Thymus (tissue), 14 donors: ENCODE measurements at places on chromosomes 1 and 21.

DNA sequence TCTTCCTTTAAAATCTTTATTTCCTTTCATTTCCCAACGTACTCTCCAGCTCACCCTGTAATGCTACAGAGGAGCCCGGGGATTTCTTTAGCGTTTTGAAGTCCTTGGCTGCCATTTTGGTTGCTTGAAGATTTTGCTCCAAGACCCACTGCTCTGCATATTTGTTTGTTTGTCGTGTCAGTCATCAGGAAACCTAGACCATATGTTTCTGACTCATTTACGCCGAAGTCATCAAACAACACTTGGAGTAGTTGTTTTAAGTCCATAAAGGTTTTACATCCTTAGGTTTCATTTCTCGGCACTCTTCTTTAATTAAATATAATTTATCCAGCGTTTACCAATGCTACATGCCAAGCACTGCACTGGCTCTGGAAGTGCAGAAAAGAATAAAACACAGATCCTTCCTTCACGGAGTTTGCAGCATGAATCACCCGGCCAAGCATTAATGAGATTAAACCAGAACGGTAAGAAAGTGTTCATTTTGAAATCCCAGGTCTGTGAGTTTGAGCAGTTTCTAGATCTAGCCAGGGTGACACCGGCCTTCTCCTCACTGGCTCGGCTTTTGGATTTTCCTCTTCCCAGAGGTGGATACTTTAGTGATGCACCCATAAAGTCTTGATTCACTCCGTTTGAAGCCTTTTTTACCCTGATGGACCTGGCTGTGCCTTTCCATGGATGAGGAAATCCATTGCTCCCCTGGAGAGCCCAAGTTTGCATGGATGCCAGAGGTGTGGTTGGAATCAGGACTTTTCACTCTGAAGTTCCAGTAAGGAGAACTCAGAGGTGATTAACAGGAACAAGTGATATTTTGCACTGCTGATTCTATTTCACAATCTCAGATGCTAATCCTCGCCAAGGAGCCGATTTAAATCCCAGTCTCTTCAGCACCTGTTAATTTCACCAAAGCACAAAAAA is 109.3 kb downstream of the KAZN start:
- no peaks in the 10 kb centered on the region for H3K36me3 ChIP-seq
- no peak overlapping the region for H3K4me3 ChIP-seq
- peaks cover 4% of the 10 kb centered on the region for H3K4me1 ChIP-seq
- H3K27ac ChIP-seq, result no peak overlapping the region
- no peak for DNase-seq
- H3K27me3 ChIP-seq, result no peaks in the 10 kb centered on the region

DNA sequence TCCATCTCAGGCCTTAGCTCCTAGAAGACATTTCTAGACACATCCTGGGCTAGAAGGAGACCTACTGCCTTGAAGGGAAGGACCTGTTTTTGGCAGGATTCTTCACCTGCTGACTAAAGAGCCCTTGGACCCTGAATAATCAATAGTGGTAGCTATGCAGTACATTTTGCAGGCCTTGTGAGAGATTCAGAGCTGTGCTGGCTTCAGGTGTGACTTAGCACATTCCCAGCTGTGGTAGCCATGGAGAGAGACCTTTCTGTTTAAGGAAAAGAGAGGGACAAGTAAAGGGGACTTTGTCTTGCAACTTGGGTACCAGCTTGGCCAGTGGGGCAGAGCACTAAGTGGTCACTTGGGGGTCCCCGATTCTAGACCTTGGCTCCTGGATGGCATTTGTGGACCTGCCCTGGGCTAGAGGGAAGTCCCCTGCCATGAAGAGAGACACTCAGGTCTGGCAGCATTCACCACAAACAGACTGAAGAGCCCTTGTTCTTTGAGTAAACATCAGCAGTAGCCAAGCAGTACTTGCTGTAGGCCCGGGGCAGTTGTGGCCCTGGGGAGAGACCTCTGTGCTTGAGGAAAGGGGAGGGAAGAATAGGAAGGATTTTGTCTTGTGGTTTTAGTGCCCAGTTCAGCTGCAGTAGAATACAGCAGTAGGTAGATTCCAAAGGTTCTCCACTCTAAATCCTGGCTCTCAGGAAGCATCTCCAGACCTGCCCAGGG is 26.2 kb upstream of the CD1A start:
- H3K36me3 ChIP-seq, result no peaks in the 10 kb centered on the region
- H3K27me3 ChIP-seq, result no peaks in the 10 kb centered on the region
- no peak overlapping the region for H3K27ac ChIP-seq
- no peak for DNase-seq
- no peak overlapping the region for H3K4me3 ChIP-seq

- H3K27ac ChIP-seq, result no peak overlapping the region
- H3K36me3 ChIP-seq, result peaks cover 13% of the 10 kb centered on the region
- H3K4me3 ChIP-seq, result no peak overlapping the region
- DNase-seq, result no peak
- H3K4me1 ChIP-seq, result peaks cover 13% of the 10 kb centered on the region
These were observed 1.4 kb upstream of the POFUT2 start for GRCh38 chr21:45289134-45289533.

GRCh38 chr1:89870998-89871397 is 50.2 kb downstream of the LRRC8D start:
- H3K4me1 ChIP-seq, result peaks cover 3% of the 10 kb centered on the region
- no peaks in the 10 kb centered on the region for H3K27me3 ChIP-seq
- peak overlapping the region; percentile 84 for H3K27ac ChIP-seq
- H3K4me3 ChIP-seq, result no peak overlapping the region
- DNase-seq, result peak; percentile 53
- H3K36me3 ChIP-seq, result peaks cover 5% of the 10 kb centered on the region

- H3K36me3 ChIP-seq, result peaks cover 51% of the 10 kb centered on the region
- H3K4me1 ChIP-seq, result no peaks in the 10 kb centered on the region
- no peak overlapping the region for H3K4me3 ChIP-seq
- H3K27ac ChIP-seq, result no peak overlapping the region
These were observed 17.4 kb downstream of the MRPL39 start for GRCh38 chr21:25589887-25590286.

DNA sequence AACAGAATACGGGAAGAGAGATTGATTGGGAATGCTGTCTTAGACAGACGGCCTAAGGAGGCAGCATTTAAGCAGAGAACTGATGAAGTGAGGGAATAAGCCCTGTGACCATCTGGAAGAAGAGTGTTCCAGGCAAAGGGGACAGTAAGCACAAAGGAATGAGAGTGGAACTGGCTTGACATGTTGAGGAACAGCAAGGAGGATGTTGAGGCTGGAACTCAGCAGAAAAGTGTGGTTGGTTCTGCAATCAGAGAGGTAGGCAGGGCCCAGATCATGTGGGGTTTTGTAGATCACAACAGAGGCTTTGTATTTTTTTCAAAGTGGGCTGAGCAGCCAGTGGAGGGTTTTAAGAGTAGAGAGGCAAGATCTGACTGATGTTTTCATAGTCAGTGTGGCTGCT is 157.4 kb downstream of the DNM3 start:
- no peak overlapping the region for H3K4me3 ChIP-seq
- no peak for DNase-seq
- H3K36me3 ChIP-seq, result no peaks in the 10 kb centered on the region
- no peak overlapping the region for H3K27ac ChIP-seq
- H3K4me1 ChIP-seq, result no peaks in the 10 kb centered on the region

DNA sequence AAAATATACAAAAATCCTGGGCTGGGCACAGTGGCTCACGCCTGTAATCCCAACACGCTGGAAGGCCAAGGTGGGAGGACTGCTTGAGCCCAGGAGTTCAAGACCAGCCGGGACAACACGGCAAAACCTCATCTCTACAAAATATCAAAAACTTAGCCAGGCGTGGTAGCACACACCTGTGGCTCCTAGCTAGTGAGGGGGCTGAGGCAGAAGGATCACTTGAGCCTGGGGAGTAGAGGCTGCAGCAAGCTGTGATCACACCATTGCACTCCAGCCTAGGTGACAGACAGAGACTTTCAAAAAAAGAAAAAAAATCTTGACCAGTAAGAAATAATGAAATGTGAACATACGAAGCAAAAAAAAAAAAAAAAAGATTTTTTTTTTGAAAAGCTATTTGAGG is 52.1 kb downstream of the ARID4B start:
- no peaks in the 10 kb centered on the region for H3K36me3 ChIP-seq
- H3K4me3 ChIP-seq, result no peak overlapping the region
- H3K27me3 ChIP-seq, result no peaks in the 10 kb centered on the region
- peaks cover 8% of the 10 kb centered on the region for H3K4me1 ChIP-seq
- H3K27ac ChIP-seq, result peak overlapping the region; percentile 65
- no peak for DNase-seq

DNA sequence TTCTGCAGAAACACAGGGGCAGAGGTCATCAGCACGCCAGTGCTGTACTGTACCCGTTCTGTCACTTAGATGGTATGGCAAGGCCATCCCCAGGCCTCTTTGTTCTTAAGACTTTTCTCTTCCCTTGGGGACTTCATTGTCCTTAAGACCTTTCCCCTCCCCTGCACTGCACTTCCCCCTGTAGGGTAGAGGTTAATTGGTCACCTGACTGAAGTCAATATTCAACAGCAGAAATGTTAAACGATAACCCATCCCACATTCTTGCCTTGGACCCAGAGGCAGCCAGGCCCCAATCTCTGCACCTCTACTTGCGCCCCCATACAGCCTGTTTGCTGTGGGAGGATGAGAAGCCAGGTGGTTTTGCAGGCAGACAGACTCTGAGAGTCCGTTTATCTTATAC is 10.2 kb downstream of the PHGDH start:
- DNase-seq, result no peak
- H3K27me3 ChIP-seq, result no peaks in the 10 kb centered on the region
- H3K36me3 ChIP-seq, result peaks cover 26% of the 10 kb centered on the region
- no peak overlapping the region for H3K4me3 ChIP-seq

GRCh38 chr1:159838715-159839114 is 12.0 kb downstream of the SLAMF8 start:
- no peak overlapping the region for H3K4me3 ChIP-seq
- H3K36me3 ChIP-seq, result no peaks in the 10 kb centered on the region
- no peak overlapping the region for H3K27ac ChIP-seq
- no peaks in the 10 kb centered on the region for H3K27me3 ChIP-seq
- no peaks in the 10 kb centered on the region for H3K4me1 ChIP-seq

- peak within 1 kb of the TSS; percentile 73 for H3K4me3 ChIP-seq
- H3K36me3 ChIP-seq, result peaks cover 19% of the 10 kb centered on the region
- no peaks in the 10 kb centered on the region for H3K27me3 ChIP-seq
- no peak for DNase-seq
These were observed at the start of gene ATPAF1 for GRCh38 chr1:46667782-46668760. Gene ATPAF1, minus strand, starts transcription at chr1:46668364. Its CDS starts 42 bp downstream, at chr1:46668322.

DNA sequence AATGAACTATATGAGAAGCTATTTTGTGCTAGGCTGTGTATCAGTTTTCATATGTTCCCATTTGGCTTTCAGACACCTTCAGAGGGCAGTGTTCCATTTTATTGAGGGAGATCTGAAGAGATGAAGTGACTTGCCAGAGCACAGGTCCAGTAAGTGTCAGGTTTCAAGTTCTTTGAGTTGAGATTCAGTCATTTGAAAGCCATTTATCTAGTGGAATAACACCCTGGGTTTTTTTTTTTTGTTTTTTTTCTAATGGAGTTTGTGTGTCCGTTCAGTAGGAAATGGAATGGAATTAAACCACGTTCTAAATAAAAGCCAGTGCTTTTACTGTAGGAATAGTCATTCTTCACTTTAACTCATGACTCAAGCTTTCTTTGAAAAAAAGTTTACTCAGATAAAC is 652.9 kb upstream of the USP24 start:
- no peak overlapping the region for H3K27ac ChIP-seq
- DNase-seq, result no peak
- H3K27me3 ChIP-seq, result no peaks in the 10 kb centered on the region
- H3K4me1 ChIP-seq, result no peaks in the 10 kb centered on the region

GRCh38 chr1:156748670-156749418 is 2.6 kb downstream of the HDGF start:
- peaks cover 74% of the 10 kb centered on the region for H3K4me1 ChIP-seq
- peak overlapping the region; percentile 95 for H3K4me3 ChIP-seq
- peak overlapping the region; percentile 90 for H3K27ac ChIP-seq
- H3K36me3 ChIP-seq, result peaks cover 12% of the 10 kb centered on the region
- H3K27me3 ChIP-seq, result no peaks in the 10 kb centered on the region

GRCh38 chr21:33760641-33761440 is 118.5 kb downstream of the ITSN1 start:
- H3K4me1 ChIP-seq, result no peaks in the 10 kb centered on the region
- no peaks in the 10 kb centered on the region for H3K36me3 ChIP-seq
- H3K4me3 ChIP-seq, result no peak overlapping the region
- no peak overlapping the region for H3K27ac ChIP-seq
- no peaks in the 10 kb centered on the region for H3K27me3 ChIP-seq

DNA sequence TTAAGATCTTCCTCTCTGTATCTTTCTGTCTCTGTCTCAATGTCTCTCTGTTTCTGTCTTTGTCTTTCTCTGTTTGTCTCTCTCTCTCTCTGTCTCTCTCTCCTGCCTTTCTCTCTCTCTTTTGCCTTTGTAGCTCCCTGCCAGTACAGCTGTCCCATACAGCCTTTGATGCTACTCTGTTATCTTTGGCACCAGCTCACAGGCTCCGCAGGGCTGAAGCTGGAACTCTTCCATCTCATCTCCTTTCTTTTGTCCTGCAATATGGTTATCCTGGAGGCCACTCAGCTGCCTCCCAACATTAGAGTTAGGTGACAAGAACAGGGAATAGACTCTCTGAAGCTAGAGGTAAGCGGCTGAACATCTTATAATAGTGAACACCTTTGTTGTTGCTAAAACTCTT is 354.3 kb upstream of the NEGR1 start:
- H3K36me3 ChIP-seq, result no peaks in the 10 kb centered on the region
- H3K4me1 ChIP-seq, result no peaks in the 10 kb centered on the region
- no peak overlapping the region for H3K27ac ChIP-seq
- DNase-seq, result no peak
- H3K27me3 ChIP-seq, result no peaks in the 10 kb centered on the region
- no peak overlapping the region for H3K4me3 ChIP-seq

DNA sequence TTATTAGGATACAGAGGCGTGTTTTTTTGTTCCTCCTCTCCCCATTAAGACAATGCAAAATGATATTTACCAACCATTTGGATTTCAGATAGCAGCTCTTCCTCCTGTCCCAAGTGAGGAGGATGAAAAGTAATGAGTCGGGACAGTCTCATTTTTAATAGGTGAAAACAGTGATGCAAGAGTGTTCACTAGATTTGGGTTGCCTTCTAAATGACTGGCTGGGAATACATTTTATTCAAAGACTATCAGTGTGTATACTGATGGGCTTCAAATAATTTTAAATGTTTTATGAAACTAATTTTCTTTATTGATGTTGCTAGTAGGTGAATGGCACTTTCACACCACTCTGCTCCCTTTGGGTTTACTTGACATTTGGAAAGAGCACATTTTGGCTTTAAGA is 2.1 kb downstream of the RCOR3 start:
- H3K4me3 ChIP-seq, result peak overlapping the region; percentile 86
- H3K36me3 ChIP-seq, result peaks cover 8% of the 10 kb centered on the region
- peak overlapping the region; percentile 90 for H3K27ac ChIP-seq
- no peak for DNase-seq
- H3K27me3 ChIP-seq, result no peaks in the 10 kb centered on the region

DNA sequence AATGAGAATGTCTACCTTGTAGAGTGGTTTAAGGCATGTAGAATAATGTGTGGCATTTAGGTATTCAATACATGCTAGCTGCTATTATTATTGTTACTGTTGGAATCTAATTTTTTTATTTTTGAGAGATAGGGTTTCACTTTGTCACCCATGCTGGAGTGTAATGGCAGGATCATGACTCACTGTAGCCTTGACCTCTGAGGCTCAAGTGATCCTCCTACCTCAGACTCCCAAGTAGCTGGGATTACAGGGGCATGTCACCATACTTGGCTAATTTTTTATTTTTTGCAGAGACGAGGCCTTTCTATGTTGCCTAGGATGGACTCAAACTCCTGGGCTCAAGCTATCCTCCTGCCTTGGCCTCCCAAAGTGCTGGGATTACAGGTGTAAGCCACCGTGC is 61.9 kb downstream of the EPB41 start:
- H3K27ac ChIP-seq, result no peak overlapping the region
- H3K4me3 ChIP-seq, result no peak overlapping the region
- no peak for DNase-seq
- H3K36me3 ChIP-seq, result no peaks in the 10 kb centered on the region

- H3K36me3 ChIP-seq, result no peaks in the 10 kb centered on the region
- H3K4me1 ChIP-seq, result peaks cover 1% of the 10 kb centered on the region
- H3K27me3 ChIP-seq, result peaks cover 24% of the 10 kb centered on the region
- no peak overlapping the region for H3K27ac ChIP-seq
These were observed 4.5 kb upstream of the NOS1AP start for GRCh38 chr1:162065016-162065415.
